ENCODE measurements at places on chromosomes 4 and X.

- no peak for DNase-seq
Measured at GRCh38 chrX:52509916-52510315, 6.9 kb downstream of the XAGE1B start.

DNA sequence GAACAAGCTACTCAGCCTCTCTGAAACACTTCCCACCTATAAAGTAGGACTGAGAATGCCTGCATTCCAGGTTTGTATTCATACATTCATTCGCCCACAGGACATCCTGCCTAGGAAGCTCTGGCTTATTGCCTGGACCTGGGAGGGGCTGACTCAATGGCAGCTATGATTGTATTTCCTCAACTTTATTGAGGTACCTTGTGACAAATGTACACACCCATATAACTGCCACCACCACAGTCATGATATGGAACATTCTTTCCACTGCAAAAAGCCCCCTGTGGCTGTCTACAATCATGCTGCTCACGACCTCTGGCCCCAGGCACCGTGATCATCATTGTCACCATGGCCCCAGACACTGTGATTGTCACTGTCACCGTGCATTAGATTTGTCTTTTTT is 68.3 kb downstream of the ABLIM2 start:
- DNase-seq, result no peak

DNA sequence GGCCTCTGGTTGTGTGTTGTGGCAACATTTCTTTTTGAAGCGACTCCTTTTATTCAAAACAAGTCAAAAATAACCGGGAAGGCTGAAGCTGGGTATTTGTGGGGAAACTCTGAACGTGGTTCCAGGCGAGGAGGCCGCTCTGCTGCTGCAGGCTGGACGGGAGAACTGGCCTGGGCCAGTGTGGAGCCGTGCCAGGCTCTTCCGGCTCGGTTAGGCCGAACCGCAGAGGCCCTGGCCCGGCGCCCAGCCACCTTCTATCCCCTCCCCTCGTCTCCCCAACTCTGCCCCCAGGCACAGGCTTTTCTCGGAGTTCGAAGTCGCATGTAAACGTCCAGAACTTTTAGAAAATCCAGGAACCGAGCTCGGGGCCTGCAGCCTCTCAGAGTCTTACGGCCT is 2.4 kb upstream of the BCOR start:
- DNase-seq, result no peak

DNA sequence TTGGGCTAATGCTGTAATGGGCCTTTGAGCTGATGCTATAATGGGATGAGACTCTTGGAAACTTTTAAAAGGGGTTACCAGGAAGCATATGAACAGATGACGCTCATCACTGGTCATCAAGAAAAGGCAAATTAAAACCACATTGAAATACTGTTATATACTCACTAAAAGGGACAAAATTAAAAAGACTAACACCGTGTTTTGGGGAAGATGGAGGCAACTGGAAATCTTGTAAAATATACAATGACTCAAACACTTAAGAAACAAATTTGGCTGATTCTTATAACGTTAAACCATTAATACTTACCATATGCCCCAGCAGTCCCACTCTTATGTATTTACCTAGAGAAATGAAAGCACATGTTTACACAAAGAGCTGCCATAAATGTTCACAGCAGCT is 207.2 kb upstream of the GPRIN3 start:
- DNase-seq, result no peak

DNA sequence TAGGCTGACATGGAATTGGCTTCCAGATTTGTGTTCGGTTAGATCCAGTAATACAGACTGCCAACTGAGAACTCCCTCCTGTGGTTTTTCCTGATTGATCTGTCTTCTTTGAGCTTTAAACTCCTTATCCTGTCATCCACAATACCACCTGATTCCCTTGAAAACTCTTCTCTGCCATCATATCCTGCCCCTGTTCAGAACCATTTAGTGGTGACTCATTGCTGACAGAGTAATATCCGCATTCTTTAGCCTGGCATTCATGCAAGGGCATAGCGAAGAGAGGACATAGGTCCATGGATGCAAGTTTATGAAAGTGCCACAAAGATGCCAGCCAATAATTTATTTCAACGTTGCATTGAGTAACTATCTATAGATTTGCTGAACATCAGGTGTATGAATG is 76.6 kb downstream of the ITIH6 start:
- DNase-seq, result no peak

DNA sequence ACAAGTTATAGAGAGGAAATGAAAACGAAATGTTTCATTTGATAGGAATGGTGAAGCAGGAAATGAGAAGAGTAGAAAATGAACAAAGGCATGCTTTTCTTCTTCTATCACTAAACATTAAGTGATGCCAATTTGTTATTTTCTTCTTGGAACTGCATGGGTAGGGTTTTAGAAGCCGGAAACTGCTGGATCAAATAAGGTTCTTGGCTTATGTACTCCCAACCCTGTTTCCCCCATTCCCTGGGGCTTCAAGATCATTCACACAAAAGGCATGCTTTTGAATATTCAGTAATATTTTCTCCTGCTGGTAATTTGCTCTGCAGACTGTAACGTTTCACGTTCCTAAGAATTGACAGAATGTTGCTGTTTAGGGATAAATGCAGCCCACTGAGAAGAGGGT is 224.1 kb downstream of the NLGN4X start:
- DNase-seq, result no peak

DNA sequence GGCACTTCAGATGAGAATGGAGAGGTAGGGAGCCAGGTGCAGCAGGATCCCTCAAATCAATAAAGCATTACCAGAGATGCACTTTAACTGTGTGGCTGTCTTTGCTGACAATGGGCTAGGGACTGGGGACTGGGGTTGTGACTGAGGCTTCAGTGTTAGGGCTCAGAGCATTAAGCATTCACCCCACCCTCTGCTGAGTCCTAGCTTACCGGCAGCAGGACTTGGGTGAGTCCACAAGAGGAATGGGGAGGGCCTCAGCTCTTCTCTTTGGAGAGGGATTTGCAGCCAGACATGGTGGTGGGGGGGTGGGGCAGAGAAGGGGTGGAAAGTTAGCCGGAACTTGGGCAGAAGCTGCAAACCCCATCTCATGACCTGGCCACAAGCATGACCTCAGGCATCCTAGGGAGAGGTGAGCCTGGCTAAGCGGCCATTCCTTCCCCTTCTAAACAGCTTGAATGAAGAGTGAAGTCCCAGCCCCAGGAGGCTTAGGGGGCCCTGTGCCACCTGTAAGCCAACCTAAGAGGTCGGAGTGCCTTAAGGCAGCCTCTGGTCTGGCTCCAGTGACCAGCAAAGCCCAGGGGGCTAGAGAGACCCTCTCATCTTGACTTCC is 78.4 kb downstream of the STARD8 start:
- no peak for DNase-seq

DNA sequence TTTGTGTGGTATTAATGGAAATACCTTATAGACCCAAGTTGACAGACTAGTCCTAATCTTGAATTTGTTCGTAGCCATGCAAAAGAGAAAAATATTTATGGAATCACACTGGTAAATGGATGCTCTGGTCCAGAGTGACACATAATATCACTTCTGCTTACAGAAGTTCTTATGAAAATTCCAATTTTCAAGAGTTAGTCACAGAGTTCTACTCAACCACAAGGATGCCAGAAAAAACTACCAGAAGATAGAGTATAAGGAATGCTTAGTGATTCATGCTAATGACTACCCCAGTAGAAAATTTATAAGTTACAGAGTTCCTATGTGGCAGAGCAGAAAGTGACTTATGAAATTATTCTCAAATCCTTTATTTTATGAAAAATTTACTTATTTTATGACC is 1384.8 kb downstream of the FAM133A start:
- no peak for DNase-seq

GRCh38 chr4:40734497-40734896 is 15.3 kb upstream of the NSUN7 start:
- no peak for DNase-seq

DNA sequence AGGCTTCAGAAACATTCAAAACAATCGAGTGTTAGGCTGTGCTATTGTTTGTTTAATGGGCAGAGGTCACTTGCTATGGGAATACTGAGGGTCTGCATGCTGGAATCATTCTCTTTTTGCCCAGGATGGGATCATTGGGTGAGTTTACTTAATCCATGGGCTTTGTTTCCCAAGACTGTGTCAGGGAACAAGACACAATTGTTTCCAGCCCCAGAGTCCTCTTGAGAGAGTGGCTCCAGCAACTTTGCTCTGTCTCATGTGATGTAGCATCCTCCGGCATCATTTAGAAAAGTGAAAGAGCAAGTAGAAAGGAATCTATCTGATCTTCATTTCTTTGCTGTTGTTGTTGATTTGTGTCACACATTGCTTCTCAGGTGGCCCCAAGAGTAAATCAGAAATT is 1.8 kb downstream of the TENM3 start:
- no peak for DNase-seq

GRCh38 chr4:61739887-61740286 is 539.8 kb downstream of the ADGRL3 start:
- no peak for DNase-seq

DNA sequence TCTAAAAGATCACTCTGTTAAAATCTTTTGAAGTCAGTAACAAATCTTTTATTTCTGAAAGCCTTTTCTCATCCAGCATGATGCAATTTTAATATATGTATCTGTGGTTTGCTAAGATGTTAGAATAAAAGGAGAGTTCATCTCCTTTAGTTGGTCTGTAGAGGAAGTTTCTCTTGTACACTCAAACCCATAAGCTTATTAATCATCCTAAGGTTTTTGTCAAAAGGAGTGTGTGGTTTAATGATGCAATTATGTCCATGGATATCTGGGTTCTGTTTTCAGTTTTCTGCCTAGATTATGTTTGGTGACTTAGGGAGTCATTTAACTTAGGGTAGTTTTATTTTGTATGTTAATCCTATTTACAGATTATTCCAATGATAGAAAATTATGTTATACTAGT is 52.1 kb upstream of the NDST4 start:
- no peak for DNase-seq

GRCh38 chrX:119107206-119107605 is 20.4 kb downstream of the KIAA1210 start:
- DNase-seq, result no peak

DNA sequence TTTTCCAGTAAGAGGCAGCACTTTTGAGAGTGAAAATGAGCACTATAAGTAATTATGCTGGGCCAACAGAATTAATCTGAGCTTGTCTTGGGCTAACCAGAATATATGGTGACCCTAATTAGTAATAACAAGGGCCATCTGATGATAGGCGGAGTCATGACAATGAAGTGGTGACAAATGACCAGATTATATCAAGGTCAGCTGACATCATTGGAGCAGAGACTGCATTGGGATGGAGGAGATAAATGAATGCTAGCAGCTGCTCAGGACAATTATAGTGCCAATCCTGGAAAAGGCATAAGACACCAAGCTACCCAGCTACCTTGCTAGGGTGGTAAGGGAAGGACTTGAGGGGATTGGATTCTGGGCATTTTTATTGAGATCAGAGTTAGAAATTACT is 1548.7 kb downstream of the RPA4 start:
- no peak for DNase-seq

GRCh38 chr4:105714071-105714521 is 5.5 kb downstream of the GSTCD start:
- DNase-seq, result no peak

- no peak for DNase-seq
Measured at GRCh38 chr4:183266371-183266770, 53.7 kb downstream of the CLDN22 start.

- no peak for DNase-seq
Measured at GRCh38 chrX:112851806-112852205, 11.2 kb upstream of the AMOT start.

DNA sequence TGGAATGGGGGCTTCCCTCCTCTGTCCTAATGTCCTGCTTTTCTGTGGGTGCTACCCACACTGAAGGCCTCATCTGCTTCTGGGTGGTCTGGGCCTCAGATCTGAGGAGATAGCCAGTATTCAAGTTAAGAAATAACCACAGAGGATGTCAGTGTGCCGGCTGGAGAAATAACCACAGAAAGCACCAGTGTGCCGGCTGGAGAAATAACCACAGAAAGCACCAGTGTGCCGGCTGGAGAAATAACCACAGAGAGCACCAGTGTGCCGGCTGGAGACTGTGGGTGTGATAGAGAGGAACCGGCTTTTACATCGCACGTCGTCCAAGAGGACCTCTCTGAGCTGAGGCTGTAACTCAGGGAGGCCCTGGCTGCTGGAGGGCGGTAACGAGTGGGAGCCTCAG is 65.7 kb upstream of the PSAPL1 start:
- DNase-seq, result no peak

GRCh38 chr4:140764785-140765392 is 8.7 kb upstream of the TBC1D9 start:
- no peak for DNase-seq
